ENCODE measurements at places on chromosomes 6 and 20.

GRCh38 chr20:32450484-32451061, 92.4 kb downstream of the ASXL1 start:
- H3K27me3 ChIP-seq: no peaks in the 10 kb centered on the region
- H3K36me3 ChIP-seq: peaks cover 3% of the 10 kb centered on the region
- H3K27ac ChIP-seq: no peak overlapping the region

GRCh38 chr6:34305982-34306708, 57.3 kb upstream of the SMIM29 start:
- no peaks in the 10 kb centered on the region for H3K27me3 ChIP-seq
- no peaks in the 10 kb centered on the region for H3K36me3 ChIP-seq
- peak overlapping the region; percentile 1 for H3K4me3 ChIP-seq
- DNase-seq: no peak
- H3K4me1 ChIP-seq: peaks cover 46% of the 10 kb centered on the region
- H3K27ac ChIP-seq: peak overlapping the region; percentile 9

- peaks cover 19% of the 10 kb centered on the region for H3K4me1 ChIP-seq
- no peaks in the 10 kb centered on the region for H3K27me3 ChIP-seq
- H3K27ac ChIP-seq: peak overlapping the region; percentile 57
- no peak for DNase-seq
- no peak overlapping the region for H3K4me3 ChIP-seq
Observed at GRCh38 chr6:139577124-139577762, 202.8 kb upstream of the CITED2 start.

DNA sequence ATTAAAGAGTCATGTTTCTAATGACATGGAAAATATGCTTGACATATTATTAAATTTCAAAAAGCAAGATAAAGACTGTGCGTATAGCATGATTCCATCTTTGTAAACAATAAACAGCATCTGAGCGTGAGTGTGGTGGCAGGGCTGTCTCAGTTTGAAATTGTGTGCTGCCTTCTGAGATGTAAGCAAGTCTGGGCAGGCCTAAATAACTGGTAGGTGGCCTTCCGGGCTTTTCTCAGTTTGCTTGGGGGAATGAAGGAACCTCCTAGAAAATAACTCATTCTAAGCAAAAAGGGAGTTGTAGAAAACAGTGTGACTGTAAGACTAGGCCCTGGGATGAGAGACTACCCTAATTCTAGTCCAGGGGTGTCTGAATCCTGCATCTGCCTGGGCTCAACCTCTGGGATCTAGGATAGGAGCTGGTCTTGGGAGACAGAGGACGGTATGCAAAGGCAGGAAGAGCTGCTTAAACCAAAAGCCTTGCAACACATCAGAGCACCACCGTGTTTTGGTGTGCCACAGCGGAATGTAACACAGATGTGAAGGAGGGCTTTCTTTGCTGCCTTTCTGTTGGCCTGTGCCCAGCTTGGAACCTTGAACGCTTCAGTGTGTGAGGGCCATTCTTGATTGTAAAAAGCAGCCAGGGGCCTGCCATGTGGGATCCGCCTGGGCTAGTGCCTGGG, 63.5 kb upstream of the L3MBTL3 start:
- H3K4me1 ChIP-seq: no peaks in the 10 kb centered on the region
- H3K27me3 ChIP-seq: no peaks in the 10 kb centered on the region
- no peak overlapping the region for H3K4me3 ChIP-seq
- no peaks in the 10 kb centered on the region for H3K36me3 ChIP-seq

- no peaks in the 10 kb centered on the region for H3K27me3 ChIP-seq
- H3K4me3 ChIP-seq: no peak overlapping the region
- no peaks in the 10 kb centered on the region for H3K36me3 ChIP-seq
- H3K4me1 ChIP-seq: peaks cover 19% of the 10 kb centered on the region
- H3K27ac ChIP-seq: peak overlapping the region; percentile 45
Observed at GRCh38 chr6:148325316-148326068, 17.1 kb upstream of the SASH1 start.

- H3K4me1 ChIP-seq: no peaks in the 10 kb centered on the region
- DNase-seq: no peak
- H3K4me3 ChIP-seq: no peak overlapping the region
- H3K36me3 ChIP-seq: no peaks in the 10 kb centered on the region
- H3K27ac ChIP-seq: no peak overlapping the region
- H3K27me3 ChIP-seq: no peaks in the 10 kb centered on the region
Observed at GRCh38 chr6:132413499-132413802, 12.2 kb upstream of the MOXD1 start.

DNA sequence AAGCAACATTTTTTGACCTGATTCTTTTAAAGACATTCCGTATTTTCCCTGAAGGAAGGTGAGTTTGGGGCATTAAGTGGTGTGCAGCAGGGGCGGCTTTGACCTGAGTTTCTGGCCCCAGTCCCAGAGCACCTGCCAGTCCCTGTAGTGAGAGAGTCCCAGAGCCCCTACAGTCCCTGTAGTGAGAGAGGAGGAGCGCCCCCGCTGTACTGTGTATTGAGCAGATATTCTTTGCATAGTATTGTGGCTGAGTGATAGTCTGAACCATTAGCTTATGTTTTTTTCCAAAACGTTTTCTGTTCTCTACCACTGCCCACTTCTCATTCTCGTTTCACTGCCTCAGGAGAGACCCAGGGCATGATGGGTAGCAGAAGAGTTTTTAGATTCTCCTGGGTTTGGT, 17.2 kb upstream of the SH3BGRL2 start:
- H3K36me3 ChIP-seq: no peaks in the 10 kb centered on the region
- H3K27ac ChIP-seq: no peak overlapping the region
- H3K4me1 ChIP-seq: no peaks in the 10 kb centered on the region
- no peak overlapping the region for H3K4me3 ChIP-seq

DNA sequence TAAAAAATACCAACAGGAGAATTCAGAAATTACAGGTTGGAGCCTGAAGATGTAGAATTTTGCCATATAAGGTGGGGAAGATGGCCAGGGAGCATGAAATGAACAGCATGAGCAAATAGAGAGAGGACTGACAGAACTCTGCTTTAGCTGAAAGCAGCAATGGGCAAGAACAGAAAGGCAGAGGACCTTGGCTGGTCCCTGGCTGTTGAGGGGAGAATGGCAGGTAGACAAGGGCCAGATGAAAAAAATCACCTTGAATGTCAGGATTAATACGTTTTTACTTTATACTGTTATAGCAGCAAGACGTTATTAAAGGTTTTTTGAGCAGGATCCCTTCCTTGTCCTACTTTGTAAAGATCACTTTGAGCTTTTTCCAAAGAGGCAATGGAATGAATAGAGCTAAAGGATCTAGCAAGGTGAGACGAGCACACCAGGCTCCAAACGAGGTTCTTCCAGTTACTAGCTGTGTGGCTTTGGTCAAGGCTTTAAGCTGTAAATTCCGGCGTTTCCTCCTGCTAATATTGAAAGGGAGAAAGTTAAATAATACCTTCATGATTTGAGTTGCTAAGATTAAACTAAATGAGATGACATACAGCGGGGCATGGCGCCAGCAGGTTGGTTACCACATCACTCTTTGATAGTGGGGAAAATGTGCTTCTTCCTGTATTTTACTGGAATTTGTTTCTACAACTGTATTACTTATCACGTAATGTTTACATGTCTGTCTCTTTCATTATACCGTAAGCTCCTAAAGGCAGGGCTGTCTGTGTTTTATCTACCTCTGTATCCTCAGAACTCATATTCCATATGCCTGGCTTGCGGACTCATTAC, 776 bp downstream of the PPIL1 start:
- H3K36me3 ChIP-seq: no peaks in the 10 kb centered on the region
- no peaks in the 10 kb centered on the region for H3K27me3 ChIP-seq
- DNase-seq: no peak

GRCh38 chr6:75349262-75349984, 64.8 kb upstream of the TMEM30A start:
- H3K4me3 ChIP-seq: peak overlapping the region; percentile 73
- H3K4me1 ChIP-seq: peaks cover 40% of the 10 kb centered on the region
- no peak for DNase-seq
- H3K27me3 ChIP-seq: no peaks in the 10 kb centered on the region
- peak overlapping the region; percentile 53 for H3K27ac ChIP-seq
- peaks cover 5% of the 10 kb centered on the region for H3K36me3 ChIP-seq

DNA sequence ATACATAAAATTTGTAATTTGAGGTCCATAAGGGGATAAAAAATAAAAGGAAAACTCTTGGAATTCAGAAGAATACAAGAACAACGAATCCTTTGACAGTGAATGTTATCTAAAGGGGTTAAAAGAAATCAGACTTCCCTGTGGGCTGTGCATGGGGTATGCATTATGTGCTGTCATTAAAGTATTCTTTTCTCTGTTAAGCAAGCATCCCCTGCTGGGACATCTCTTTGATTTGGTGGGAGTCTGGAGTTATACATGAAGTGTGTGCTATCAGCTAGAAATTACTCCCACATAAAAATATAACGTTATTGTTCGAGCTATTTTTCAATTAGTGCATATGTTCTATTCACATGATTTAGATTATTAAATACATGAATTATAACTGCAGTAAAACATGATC, 195.2 kb downstream of the CENPW start:
- H3K4me1 ChIP-seq: peaks cover 7% of the 10 kb centered on the region
- H3K27me3 ChIP-seq: no peaks in the 10 kb centered on the region
- DNase-seq: no peak
- H3K36me3 ChIP-seq: no peaks in the 10 kb centered on the region

DNA sequence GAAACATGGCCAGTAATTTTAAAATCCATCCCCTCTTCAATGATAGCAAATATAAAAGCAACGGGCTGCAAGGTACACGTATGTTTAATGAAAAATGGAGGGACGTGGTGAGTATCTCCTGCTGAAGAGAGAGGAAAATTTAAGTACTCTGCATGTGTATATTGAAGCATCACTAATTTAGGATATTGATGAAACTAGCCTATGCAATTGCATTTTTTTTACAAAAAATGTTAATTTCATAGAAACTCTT, 362 bp upstream of the TMX4 start:
- peak overlapping the region; percentile 90 for H3K27ac ChIP-seq
- DNase-seq: no peak
- no peaks in the 10 kb centered on the region for H3K27me3 ChIP-seq
- H3K4me3 ChIP-seq: peak overlapping the region; percentile 90

- DNase-seq: no peak
- peak overlapping the region; percentile 83 for H3K4me3 ChIP-seq
- H3K4me1 ChIP-seq: peaks cover 26% of the 10 kb centered on the region
Observed at GRCh38 chr20:33812908-33813462, 1.8 kb downstream of the CHMP4B start.

- DNase-seq: no peak
- peaks cover 20% of the 10 kb centered on the region for H3K4me1 ChIP-seq
Observed at GRCh38 chr6:130929036-130929678, 102.0 kb downstream of the SMLR1 start.

GRCh38 chr6:148193063-148193680, 149.5 kb upstream of the SASH1 start:
- no peaks in the 10 kb centered on the region for H3K36me3 ChIP-seq
- H3K4me1 ChIP-seq: no peaks in the 10 kb centered on the region
- H3K4me3 ChIP-seq: no peak overlapping the region
- H3K27me3 ChIP-seq: no peaks in the 10 kb centered on the region
- no peak for DNase-seq

GRCh38 chr20:51727872-51728271, 40.3 kb downstream of the ATP9A start:
- peaks cover 6% of the 10 kb centered on the region for H3K4me1 ChIP-seq
- no peak overlapping the region for H3K27ac ChIP-seq
- H3K4me3 ChIP-seq: no peak overlapping the region
- H3K27me3 ChIP-seq: no peaks in the 10 kb centered on the region
- H3K36me3 ChIP-seq: peaks cover 9% of the 10 kb centered on the region

DNA sequence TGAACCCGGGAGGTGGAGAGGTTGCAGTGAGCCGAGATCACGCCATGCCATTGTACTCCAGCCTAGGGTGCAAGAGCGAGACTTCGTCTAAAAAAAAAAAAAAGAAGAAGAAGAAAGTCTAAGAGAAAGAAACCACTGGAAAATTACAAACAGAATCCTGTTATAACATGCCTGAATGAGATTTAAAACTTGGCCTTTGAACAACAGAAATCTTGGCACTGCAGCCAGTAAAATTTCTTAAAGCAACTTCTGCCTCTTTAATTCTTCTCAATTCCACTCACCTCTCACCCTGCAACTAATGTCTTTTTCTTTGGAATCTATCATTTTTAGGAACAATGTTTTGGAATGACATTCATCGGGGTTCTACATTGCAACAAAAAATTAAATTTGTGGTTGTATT, 26.3 kb downstream of the PM20D2 start:
- H3K27me3 ChIP-seq: no peaks in the 10 kb centered on the region
- H3K4me3 ChIP-seq: peak overlapping the region; percentile 16
- no peak for DNase-seq
- H3K27ac ChIP-seq: no peak overlapping the region

DNA sequence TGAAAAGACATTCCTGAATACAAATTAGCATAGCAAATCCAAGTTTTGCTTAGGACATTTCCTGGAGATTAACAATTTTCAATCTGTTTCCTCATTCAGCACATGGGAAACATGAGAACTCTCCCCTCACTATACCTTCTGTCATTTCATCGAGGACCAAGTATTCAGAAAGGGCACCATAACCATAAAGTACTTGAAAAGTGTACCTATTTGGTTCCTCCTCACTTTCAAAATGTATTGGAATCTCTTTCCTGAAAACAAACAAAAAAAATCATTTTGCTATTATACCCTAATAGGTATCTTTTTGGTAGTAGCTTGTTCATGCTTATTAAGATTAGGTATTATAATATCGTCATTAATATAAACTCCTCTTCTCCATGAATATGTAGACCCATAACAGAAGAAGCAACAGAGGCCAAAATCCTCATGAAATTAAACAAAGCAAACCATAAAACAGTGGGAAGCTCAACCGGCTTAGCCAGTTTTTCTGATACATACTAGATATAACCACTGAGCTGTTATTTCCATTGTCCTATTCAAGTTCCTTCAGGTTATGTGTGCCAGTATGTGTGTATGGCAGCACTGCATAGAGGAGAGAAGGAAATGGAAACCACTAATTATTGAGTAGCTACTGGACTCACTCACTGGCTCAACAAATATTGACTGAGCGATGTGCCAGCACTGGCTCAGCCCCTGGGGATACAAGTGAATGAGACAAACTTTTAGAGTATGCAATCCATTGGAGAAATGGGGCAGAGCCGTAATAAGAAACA, 274.0 kb downstream of the MAFB start:
- no peak for DNase-seq
- H3K36me3 ChIP-seq: no peaks in the 10 kb centered on the region
- H3K27ac ChIP-seq: no peak overlapping the region
- H3K4me1 ChIP-seq: no peaks in the 10 kb centered on the region
- no peaks in the 10 kb centered on the region for H3K27me3 ChIP-seq
- no peak overlapping the region for H3K4me3 ChIP-seq

DNA sequence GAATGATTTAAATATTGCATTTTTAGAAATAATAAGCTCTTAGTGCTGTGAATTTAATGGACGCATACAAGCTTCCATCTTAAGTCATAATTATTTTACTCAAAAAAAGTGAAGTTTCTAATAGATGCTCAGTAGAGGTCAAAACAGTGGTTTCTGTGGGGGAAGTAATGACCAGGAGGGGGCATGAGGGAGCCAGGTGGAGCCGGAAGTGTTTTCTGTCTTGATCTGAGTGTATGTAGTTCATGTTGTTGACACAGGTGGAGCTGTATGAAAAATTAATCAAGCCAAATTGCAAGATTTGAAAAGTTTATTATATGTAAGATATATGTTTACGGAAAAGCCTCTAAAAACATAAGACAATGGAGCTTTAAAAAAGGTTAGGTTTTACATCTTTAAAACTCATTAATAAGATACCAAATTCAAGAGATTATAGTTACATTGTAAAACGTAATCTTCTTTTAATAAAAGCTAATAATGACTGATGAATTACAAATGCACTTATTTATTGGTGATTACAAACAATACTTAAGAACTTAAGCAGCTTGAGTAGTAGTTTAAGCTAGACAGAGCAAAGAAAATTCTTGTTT, 68.0 kb downstream of the PLAGL1 start:
- no peaks in the 10 kb centered on the region for H3K36me3 ChIP-seq
- DNase-seq: no peak
- no peaks in the 10 kb centered on the region for H3K27me3 ChIP-seq
- no peak overlapping the region for H3K27ac ChIP-seq
- no peaks in the 10 kb centered on the region for H3K4me1 ChIP-seq

All from thoracic aorta (tissue), 2 donors.